Activated CD8-positive, alpha-beta memory T cell treated with anti-CD3 and anti-CD28 coated beads, Interleukin-2, amount 10 ng/mL, durations not matched to agents 7 days and 5 days (primary cell): ENCODE measurements at places on chromosomes 7 and 10. TPM values are rescaled to one million over a fixed set of nuclear protein-coding genes. Genes with fewer than 3 reads are reported as not detected.

Gene LRIT1
- not detected for total RNA-seq

Gene OPN1SW
- total RNA-seq = not detected

Gene CHRM2
- total RNA-seq = not detected

DNA sequence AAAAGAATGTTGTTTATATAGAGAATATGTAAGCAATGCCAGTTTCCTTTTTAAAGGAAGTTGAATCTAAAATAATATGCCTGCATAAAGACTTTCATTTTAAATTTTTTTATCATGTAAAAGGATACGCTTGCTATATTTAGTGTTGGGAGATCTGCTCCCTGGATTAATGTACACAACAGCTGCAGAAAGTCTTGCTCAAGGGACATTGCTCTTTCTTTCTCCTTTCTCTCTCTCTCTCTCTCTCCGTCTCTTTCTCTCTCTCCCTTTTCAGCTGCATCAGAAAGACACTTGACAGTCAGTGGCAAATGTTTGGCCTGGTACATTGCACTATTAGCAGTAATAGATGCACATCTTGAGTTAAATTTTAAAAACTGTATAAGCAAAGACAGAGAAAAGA, 739 bp downstream of the MYPN start:
- DNase-seq = no peak

DNA sequence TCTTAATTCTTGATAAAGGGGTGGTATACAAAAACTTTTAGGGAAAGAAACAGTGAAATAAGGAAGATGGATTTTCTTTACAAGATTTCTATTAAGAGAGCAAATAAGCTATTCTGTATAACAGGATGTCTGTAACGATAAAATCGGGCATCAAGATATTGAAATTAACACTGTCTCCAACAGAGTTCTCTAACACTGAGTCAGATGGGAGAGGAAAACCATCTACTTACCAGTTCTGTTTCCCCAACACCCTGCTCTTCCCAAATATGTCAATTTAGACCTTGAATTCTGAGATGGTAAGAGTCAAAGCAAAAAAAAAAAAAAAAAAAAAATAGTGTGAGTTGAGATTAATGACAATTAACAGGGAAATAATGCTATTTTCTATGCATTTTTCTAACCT, 23.0 kb downstream of the SMURF1 start:
- no peak for DNase-seq

GRCh38 chr10:120632047-120632446, 175.0 kb downstream of the PLPP4 start:
- no peak for DNase-seq

DNA sequence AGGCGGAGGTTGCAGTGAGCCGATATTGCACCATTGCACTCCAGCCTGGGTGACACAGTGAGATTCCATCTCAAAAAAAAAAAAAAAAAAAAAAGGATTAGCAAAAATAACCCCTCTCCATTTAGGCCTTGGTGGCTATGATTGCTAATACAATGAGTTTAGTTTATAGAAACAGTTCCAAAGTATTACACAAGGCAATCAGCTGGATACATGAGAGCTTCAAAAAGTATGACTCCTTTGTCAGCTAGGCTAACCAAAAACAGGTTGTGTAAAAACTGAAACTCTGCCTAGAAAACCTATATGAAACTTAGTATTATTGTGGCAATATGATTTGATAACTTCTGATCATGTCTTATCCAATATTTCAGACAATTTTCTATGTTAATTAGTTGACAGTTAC, 57.2 kb downstream of the SUGCT start:
- DNase-seq = no peak

DNA sequence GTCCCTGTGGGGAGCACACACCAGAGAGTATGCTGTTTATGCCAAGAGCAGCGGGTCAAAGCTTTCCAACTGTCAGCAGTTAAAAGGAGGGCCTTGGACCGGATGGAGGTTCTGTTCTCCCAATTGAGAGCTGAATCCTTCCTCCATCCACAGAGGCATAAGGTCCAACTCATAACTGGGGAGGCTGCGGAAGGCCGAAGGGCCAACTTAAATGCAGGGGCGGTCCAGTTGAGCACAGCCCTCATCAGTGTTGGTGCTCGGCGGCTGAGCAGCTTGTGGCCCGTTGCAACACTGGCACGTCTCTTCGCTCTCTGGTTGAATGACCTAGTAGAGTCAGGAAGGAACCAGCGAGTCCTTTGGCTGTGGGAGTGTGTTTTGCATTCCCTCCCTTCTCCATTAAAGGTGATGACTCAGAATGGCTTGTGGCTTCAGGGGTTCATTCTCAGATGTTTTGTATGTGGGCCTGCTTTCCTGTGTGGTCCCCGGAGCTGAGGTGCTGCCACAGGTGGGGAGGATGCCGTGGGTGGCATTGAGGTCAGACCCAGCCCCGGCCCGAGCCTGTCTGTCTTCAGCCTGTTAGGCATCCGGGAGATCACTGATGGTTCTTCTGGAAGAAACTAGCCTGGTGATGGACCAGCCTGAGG, 44.8 kb upstream of the DMBT1 start:
- peak; percentile 88 for DNase-seq
